ENCODE measurements at places on chromosomes 3 and 15. TPM values are rescaled to one million over a fixed set of nuclear protein-coding genes. Genes with fewer than 3 reads are reported as not detected.

GRCh38 chr3:5239602-5240001 is 52.1 kb downstream of the EDEM1 start:
- DNase-seq = no peak
- no peaks in the 10 kb centered on the region for H3K27me3 ChIP-seq
- no peaks in the 10 kb centered on the region for H3K36me3 ChIP-seq

DNA sequence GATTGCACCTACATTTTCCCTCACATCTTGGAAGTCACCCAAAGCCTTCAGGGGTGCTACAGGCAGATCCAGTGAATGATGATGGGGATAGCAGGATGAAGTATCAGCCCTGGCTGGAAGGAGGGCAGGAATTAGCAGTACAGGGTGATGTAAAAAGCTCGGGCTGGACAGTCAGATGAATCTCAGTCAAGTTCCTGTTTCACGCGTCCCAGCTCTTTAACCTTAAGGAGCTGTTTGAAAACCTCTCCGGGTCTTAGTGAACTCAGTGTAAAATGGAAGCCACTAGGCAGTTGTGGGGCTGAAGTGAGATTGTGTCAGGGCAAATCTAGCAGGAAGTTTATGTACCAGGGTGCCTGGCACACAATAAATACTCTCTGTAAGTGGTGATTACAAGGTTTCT is 166.4 kb upstream of the PROK2 start:
- no peaks in the 10 kb centered on the region for H3K27me3 ChIP-seq
- no peak overlapping the region for H3K4me3 ChIP-seq
- H3K4me1 ChIP-seq = no peaks in the 10 kb centered on the region
- H3K27ac ChIP-seq = no peak overlapping the region

GRCh38 chr15:53834214-53834613 is 74.8 kb upstream of the WDR72 start:
- H3K27me3 ChIP-seq = no peaks in the 10 kb centered on the region
- no peaks in the 10 kb centered on the region for H3K36me3 ChIP-seq
- no peaks in the 10 kb centered on the region for H3K4me1 ChIP-seq
- no peak overlapping the region for H3K27ac ChIP-seq

- no peak for DNase-seq
- no peaks in the 10 kb centered on the region for H3K4me1 ChIP-seq
- no peak overlapping the region for H3K4me3 ChIP-seq
- H3K36me3 ChIP-seq = no peaks in the 10 kb centered on the region
- no peak overlapping the region for H3K27ac ChIP-seq
These were observed 14.6 kb upstream of the TMEM40 start for GRCh38 chr3:12773710-12774086.

- H3K36me3 ChIP-seq = no peaks in the 10 kb centered on the region
- H3K27ac ChIP-seq = no peak overlapping the region
- DNase-seq = no peak
- no peak overlapping the region for H3K4me3 ChIP-seq
These were observed 44.1 kb upstream of the WWTR1 start for GRCh38 chr3:149701977-149702350.

GRCh38 chr15:68186671-68187397 is 18.3 kb downstream of the CALML4 start:
- no peak overlapping the region for H3K4me3 ChIP-seq
- no peak overlapping the region for H3K27ac ChIP-seq

- H3K4me3 ChIP-seq = no peak overlapping the region
- H3K27me3 ChIP-seq = no peaks in the 10 kb centered on the region
- no peak for DNase-seq
- H3K36me3 ChIP-seq = no peaks in the 10 kb centered on the region
These were observed 101.2 kb upstream of the KLF13 start for GRCh38 chr15:31225356-31225955.

DNA sequence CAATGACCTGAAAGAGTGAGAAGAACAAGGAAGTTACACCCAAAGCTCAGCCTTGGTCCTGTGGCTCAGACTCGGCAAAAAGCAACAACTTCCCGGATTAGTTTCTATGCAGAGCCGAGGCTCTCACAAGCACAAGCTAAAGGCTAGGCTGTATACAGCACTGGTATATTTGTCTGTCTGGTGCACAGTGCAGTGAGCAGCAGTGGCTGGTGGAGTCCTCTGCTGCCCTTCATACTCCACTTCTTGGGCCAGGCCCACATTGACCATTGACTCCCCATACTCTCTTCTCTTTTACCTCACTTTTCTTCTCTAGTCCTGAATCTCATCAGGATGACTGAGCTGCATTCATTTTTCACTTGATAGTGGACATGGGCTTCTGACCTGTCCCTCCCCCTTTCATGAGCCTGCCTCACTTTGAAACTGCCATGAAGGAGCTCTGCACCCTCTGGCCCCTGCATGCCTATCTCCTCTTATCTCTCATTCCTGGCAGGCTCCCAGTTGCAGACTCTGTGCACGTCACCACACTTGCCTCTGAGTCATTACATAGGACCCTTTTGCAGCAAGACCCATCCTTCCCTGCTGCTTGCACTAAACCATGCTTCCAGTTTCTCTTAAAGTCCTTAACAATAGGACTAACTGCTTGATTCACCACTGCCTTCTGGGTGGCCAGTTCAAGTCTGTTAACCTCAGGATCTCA is 379.3 kb downstream of the NTRK3 start:
- H3K27ac ChIP-seq = no peak overlapping the region
- H3K4me3 ChIP-seq = no peak overlapping the region
- no peak for DNase-seq
- H3K36me3 ChIP-seq = no peaks in the 10 kb centered on the region
- H3K27me3 ChIP-seq = no peaks in the 10 kb centered on the region
- H3K4me1 ChIP-seq = no peaks in the 10 kb centered on the region

GRCh38 chr3:36457667-36458066 is 77.4 kb downstream of the STAC start:
- no peak overlapping the region for H3K4me3 ChIP-seq
- no peaks in the 10 kb centered on the region for H3K27me3 ChIP-seq
- no peak overlapping the region for H3K27ac ChIP-seq
- no peaks in the 10 kb centered on the region for H3K36me3 ChIP-seq
- DNase-seq = no peak

DNA sequence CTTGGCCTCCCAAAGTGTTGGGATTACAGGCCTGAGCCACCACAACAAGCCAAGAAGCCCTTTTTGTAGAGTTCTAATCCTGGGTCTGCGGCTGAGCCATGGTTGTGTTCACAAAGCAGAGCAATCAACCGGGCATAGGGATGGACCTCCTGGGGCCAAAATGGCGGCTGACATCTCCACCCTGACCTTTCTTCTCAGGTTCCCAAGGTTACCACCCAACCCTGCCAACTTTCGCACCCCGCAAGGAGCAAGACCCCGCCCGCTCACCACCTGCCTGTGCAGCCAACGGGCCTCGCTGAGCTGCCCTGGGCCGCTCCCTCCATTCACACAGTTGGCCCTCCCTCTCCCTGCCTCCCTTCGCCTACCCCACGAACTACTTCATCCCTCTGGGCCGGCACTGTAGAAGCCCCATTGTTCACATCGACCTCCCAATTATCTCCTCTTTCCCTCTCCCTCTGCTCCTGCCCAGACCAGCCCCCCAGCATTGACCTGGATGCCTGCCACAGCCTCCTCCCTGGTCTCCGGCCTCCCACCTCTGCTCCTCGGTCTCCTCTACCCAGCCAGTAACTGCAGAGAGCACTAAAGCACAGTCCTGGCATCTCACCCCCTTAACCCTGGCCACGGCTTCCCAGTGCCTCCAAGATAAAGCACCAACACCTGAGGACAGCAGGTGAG is 62.0 kb upstream of the TFRC start:
- H3K4me1 ChIP-seq = no peaks in the 10 kb centered on the region
- H3K36me3 ChIP-seq = no peaks in the 10 kb centered on the region
- no peak for DNase-seq
- H3K4me3 ChIP-seq = no peak overlapping the region

DNA sequence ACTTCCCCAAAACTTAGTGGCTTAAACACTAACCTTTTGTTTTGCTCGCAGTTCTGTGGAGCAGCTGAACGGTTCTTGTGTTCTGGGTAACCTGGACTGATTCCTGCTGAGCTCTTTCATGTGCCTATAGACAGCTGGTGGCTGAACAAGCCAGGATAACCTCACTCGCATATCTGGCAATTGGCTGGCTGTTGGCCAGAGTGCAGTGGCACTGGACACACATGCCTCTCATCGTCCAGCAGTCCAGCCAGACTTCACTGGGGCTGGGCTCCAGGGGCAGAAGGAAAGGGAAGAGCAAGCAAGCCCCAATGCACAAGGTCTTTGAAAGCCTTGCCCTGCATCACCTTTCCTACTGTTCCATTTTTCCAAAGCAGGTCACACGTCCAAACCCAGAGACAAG is 53.6 kb upstream of the GATA2 start:
- no peaks in the 10 kb centered on the region for H3K36me3 ChIP-seq
- no peak overlapping the region for H3K4me3 ChIP-seq
- no peak overlapping the region for H3K27ac ChIP-seq
- DNase-seq = no peak
- peaks cover 4% of the 10 kb centered on the region for H3K27me3 ChIP-seq
- no peaks in the 10 kb centered on the region for H3K4me1 ChIP-seq

DNA sequence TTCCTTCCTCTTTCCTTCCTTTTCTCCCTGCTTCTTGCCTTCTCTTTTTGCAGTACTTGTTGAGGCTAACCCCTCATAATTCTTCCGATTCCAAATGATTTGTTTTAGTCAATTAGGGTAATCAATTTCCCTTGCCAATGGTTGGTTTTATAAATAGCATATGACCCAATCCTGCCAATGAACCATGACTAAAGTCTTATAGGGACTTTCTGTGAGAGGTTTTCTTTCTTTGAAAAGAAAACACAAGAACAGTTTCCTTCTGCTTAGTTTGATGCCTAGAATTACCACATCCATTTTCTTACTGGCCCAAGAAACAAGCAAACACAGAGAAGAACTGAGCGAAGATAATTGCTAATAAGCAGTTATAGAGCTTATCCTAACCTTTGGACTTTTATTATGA is 292.5 kb upstream of the SATB1 start:
- no peak overlapping the region for H3K4me3 ChIP-seq
- no peaks in the 10 kb centered on the region for H3K36me3 ChIP-seq
- H3K27me3 ChIP-seq = no peaks in the 10 kb centered on the region
- H3K4me1 ChIP-seq = peaks cover 43% of the 10 kb centered on the region

GRCh38 chr3:108130701-108131474 is 40.1 kb upstream of the CD47 start:
- H3K27ac ChIP-seq = no peak overlapping the region
- no peak overlapping the region for H3K4me3 ChIP-seq
- H3K36me3 ChIP-seq = no peaks in the 10 kb centered on the region
- H3K4me1 ChIP-seq = peaks cover 82% of the 10 kb centered on the region

Gene SNX1
- total RNA-seq = 120 TPM

Gene PIGX
- total RNA-seq = 17.3 TPM

Gene PLA1A
- total RNA-seq = not detected

All from naive thymus-derived CD4-positive, alpha-beta T cell (primary cell).